ENCODE measurements at places on chromosomes 5 and 9. TPM values are rescaled to one million over a fixed set of nuclear protein-coding genes. Genes with fewer than 3 reads are reported as not detected.

The TAF9 gene
- 75.5 TPM for total RNA-seq

The FSD1L gene
- 9.3 TPM for total RNA-seq

The COL5A1 gene
- 342 TPM for total RNA-seq

The INSL6 gene
- not detected for total RNA-seq

The ATP10B gene
- total RNA-seq = 5.2 TPM

The IL33 gene
- total RNA-seq = 2.0 TPM

The PCA3 gene
- total RNA-seq = not detected

The MAMDC4 gene
- total RNA-seq = 7.9 TPM

The KIF3A gene
- total RNA-seq = 7.0 TPM

The CTNNAL1 gene
- 54.5 TPM for total RNA-seq

The DOLPP1 gene
- 23.8 TPM for total RNA-seq

The LVRN gene
- total RNA-seq = 0.43 TPM

DNA sequence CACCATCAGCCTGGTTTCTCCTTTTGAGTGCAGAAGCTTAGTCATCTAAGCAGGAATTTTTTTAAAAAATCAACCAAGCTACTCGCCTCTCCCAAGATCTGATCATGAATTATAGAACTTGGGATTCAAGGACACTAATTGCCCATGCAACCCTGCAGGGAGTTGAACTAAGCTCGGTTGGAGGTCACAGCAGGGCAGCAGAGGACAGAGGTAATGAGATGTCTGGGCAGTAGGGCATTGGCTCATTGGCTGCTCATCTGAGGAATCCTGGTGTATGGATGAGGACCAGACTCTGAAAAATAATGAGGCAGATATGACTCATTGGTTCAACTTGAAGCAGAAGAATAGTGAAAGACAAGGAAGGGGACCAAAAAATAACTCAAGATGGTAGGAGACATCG lies 111.8 kb upstream of the TLE1 start:
- no peak for DNase-seq
- no peaks in the 10 kb centered on the region for H3K36me3 ChIP-seq
- H3K27me3 ChIP-seq = no peaks in the 10 kb centered on the region
- H3K27ac ChIP-seq = no peak overlapping the region

GRCh38 chr9:132946631-132947295 lies 2.3 kb upstream of the TSC1 start:
- peaks cover 12% of the 10 kb centered on the region for H3K4me1 ChIP-seq
- H3K27ac ChIP-seq = no peak overlapping the region
- peak; percentile 53 for DNase-seq
- H3K36me3 ChIP-seq = no peaks in the 10 kb centered on the region
- H3K4me3 ChIP-seq = no peak overlapping the region

DNA sequence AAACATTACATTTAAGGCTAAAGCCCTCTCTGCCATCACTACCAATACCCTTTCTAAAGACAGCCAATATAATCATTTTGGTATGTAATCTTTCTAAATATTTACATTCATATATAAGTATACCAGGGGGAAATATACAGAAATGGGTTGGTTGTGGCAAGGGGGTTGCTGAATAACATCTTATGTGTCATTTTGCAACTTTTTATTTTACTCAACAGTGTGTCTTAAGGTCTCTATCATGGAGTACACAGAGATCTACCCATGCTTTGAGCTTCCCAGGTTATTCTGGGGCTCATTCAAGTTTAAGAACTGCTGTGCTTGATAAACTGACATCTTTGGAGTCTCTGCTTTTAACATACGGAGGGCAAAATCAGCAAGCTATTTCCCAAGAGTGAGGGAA lies 7.4 kb upstream of the FAT2 start:
- peaks cover 9% of the 10 kb centered on the region for H3K4me1 ChIP-seq
- no peak overlapping the region for H3K4me3 ChIP-seq
- no peaks in the 10 kb centered on the region for H3K27me3 ChIP-seq
- no peak overlapping the region for H3K27ac ChIP-seq

DNA sequence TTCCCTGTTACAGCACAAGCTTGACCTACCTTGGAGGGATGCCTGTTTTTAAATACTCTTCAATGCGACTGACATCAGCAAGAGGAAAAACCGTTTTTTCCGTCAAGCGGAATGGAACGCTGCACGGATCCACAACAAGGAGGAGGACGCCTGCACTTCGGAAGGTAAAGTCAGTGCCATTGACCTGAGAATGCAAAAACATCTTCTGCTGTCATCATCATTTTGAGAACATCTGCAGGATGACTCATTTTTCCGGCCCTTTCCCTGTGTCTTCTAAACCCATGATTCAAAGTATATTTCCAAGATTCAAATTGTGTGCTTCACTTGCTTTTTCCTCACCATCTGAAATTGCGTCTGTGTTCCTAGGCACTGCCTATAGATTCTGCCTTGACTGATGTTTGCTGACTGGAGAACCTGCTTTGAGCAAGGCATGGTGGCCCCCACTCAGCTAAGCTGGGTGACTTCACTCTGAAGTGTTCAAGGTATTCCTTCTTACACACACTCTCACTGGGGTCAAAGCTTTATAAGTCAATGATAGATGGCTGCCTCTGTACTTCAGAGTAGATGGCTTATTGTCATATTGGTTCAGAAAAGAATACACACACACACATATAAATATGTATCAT lies 78.1 kb downstream of the CEMIP2 start:
- H3K36me3 ChIP-seq = no peaks in the 10 kb centered on the region
- no peak for DNase-seq
- no peak overlapping the region for H3K4me3 ChIP-seq
- no peak overlapping the region for H3K27ac ChIP-seq
- no peaks in the 10 kb centered on the region for H3K27me3 ChIP-seq
- H3K4me1 ChIP-seq = no peaks in the 10 kb centered on the region

DNA sequence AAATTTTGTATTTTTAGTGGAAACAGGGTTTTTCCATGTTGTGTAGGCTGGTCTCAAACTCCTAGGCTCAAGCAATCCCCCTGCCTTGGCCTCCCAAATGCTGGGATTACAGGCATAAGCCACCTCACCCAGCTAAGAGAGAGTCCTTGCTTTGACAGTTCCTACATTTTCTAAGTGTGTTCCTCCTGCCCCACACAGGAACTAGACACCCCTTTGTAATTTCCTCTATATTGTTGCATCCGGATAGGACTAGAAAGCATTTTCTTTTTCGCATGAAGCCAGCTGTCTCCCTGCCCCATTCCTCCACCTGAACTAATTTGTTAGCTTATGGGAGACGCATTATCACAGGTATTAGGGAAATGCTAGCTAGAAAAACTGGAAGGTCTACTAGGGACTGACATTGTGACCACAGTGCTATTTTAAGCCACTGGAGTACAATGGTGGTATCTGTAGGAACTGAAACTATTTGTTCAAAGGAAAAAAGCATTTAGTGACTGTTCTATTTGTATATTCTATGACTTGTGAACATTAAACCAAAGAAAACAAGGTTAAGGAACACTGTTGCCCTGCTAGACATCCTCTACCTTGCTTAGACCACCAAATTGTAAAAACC lies 214.1 kb downstream of the SMARCA2 start:
- no peaks in the 10 kb centered on the region for H3K27me3 ChIP-seq
- no peak overlapping the region for H3K4me3 ChIP-seq
- no peaks in the 10 kb centered on the region for H3K36me3 ChIP-seq
- DNase-seq = no peak

- DNase-seq = no peak
- no peaks in the 10 kb centered on the region for H3K36me3 ChIP-seq
- H3K27ac ChIP-seq = no peak overlapping the region
- no peaks in the 10 kb centered on the region for H3K27me3 ChIP-seq
- H3K4me1 ChIP-seq = no peaks in the 10 kb centered on the region
- H3K4me3 ChIP-seq = no peak overlapping the region
Measured at GRCh38 chr5:174937201-174938123, 213.1 kb downstream of the MSX2 start.

DNA sequence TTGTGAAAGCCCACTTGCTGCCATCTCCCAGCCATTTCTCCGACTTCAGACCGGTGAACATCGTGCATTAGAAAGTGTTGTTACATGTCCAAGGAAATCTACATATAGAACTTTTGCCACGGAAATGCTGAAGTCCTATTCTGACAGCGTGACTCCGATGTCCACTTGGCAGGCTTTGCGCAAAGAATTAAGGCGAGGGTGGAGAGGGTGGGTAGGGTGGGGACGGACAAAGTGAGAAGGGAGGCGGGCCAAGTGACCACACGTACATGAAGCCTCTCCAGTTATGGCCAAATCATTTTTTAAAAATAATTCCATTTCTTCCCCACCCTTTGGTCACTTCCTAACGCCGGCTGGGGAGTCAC lies 460 bp upstream of the ACO1 start:
- DNase-seq = no peak
- H3K27me3 ChIP-seq = peaks cover 10% of the 10 kb centered on the region

- H3K36me3 ChIP-seq = no peaks in the 10 kb centered on the region
- no peaks in the 10 kb centered on the region for H3K27me3 ChIP-seq
- no peak for DNase-seq
Measured at GRCh38 chr5:91170266-91170665, 212.9 kb downstream of the ARRDC3 start.

DNA sequence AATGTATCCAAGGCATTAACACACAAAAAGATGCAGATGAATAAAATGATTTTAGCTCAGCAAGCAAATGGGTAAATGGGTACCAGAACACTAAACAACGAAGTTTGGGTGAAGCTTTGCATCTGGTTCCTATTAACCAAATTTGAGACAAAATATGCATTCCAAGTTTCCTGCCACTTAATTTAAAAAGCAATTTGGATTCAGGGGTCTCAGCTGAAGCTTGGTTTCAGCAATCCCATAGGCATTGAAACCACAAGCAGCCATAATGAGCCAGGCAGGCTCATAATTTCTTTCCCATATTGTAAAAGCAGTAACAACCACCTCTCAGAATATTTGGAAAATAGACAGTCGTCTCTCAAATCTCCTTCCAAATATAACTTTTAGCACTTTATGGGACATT lies 138.9 kb downstream of the NXNL2 start:
- H3K27ac ChIP-seq = peak overlapping the region; percentile 68
- no peak overlapping the region for H3K4me3 ChIP-seq
- no peaks in the 10 kb centered on the region for H3K27me3 ChIP-seq
- no peaks in the 10 kb centered on the region for H3K36me3 ChIP-seq
- no peaks in the 10 kb centered on the region for H3K4me1 ChIP-seq
- no peak for DNase-seq

DNA sequence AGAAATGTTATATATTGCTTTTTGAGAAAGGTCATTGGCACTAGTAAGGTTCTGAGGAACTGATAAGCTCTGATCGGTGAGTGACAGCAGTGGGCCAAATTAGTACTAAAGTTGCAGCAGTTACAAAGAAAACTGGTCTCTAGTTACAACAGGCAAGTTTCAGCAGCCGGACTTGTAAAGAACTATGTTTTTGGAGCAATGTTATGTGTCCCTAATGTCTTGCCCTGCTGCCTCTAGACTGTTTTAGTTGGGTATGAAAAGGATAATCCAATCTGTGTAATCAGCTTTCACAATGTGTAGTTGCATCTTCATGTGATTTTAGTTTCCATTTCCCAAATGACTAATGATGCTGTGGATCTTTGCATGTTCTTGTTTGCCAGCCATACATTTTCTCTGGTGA lies 113.5 kb downstream of the CAMK4 start:
- H3K27ac ChIP-seq = no peak overlapping the region
- no peaks in the 10 kb centered on the region for H3K4me1 ChIP-seq
- H3K4me3 ChIP-seq = no peak overlapping the region
- H3K27me3 ChIP-seq = no peaks in the 10 kb centered on the region
- no peak for DNase-seq

GRCh38 chr5:159106569-159107282 lies 7.0 kb upstream of the EBF1 start:
- peaks cover 13% of the 10 kb centered on the region for H3K4me1 ChIP-seq
- no peak overlapping the region for H3K27ac ChIP-seq
- no peaks in the 10 kb centered on the region for H3K36me3 ChIP-seq
- H3K4me3 ChIP-seq = peak overlapping the region; percentile 9
- peaks cover 90% of the 10 kb centered on the region for H3K27me3 ChIP-seq

- no peak for DNase-seq
- peaks cover 2% of the 10 kb centered on the region for H3K4me1 ChIP-seq
- no peaks in the 10 kb centered on the region for H3K36me3 ChIP-seq
- no peak overlapping the region for H3K27ac ChIP-seq
Measured at GRCh38 chr5:96195123-96195522, 233.5 kb upstream of the ELL2 start.

DNA sequence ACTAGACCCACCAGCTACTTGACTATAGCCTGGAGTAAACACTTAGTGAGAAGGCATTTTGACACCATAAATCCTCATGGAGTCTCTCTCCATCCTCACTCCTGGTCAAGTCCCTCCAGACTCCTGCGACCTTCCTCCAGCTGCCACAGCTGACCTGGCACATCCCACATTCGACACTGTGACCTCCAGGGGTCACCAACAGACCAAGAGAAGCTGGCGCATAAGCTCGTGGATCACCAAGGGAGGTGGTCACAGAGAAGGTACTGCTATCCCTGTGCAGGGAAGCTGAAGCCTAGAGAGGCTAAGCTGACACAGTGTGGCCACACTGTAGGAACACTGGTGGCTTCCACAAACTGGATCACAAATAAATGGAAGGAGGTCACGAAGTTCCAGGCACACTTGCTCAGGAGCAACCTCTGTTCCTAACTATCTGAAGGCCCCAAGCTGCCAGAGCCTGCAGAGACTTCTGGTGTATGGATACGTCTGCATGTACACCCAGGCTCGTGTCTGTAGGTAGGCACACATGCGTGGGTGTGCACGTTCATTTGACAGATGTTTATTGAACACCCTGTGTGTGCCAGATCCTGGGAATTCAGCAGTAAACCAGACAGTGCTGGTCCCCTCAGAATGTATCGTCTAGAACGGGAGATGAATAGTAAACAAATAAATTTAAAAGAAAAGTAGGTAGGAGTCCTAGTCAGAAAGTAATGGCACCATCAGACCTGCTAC lies 104.4 kb downstream of the C5orf15 start:
- H3K4me1 ChIP-seq = no peaks in the 10 kb centered on the region
- H3K4me3 ChIP-seq = no peak overlapping the region
- H3K27me3 ChIP-seq = no peaks in the 10 kb centered on the region
- no peak overlapping the region for H3K27ac ChIP-seq
- no peak for DNase-seq

GRCh38 chr5:137441476-137441875 lies 57.6 kb downstream of the SPOCK1 start:
- H3K4me3 ChIP-seq = no peak overlapping the region
- no peaks in the 10 kb centered on the region for H3K36me3 ChIP-seq
- H3K27me3 ChIP-seq = peaks cover 9% of the 10 kb centered on the region

DNA sequence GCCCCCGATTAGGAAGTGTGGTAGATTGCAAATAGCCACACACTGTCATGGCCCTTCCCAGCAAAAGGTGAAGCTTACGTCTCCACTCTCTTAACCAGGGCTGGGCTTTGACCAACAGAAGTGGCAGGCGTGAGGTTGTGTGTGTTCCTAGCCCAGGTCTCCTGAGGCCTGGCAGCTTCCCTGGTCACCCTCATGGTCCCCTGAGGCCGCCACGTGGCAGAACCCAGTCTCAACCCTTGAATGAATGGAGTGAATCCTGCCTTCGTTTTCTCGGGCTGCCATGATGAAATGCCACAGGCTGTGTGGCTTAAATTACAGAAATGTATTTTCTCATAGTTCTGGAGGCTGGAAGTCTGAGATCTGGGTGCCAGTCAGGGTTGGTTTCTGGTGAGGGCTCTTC lies 370.4 kb downstream of the IRX2 start:
- H3K36me3 ChIP-seq = no peaks in the 10 kb centered on the region
- no peak overlapping the region for H3K27ac ChIP-seq
- no peaks in the 10 kb centered on the region for H3K4me1 ChIP-seq
- no peaks in the 10 kb centered on the region for H3K27me3 ChIP-seq

GRCh38 chr9:7095058-7095457 lies 337.3 kb downstream of the KDM4C start:
- no peak overlapping the region for H3K4me3 ChIP-seq
- H3K36me3 ChIP-seq = no peaks in the 10 kb centered on the region
- no peak for DNase-seq
- no peaks in the 10 kb centered on the region for H3K27me3 ChIP-seq
- H3K27ac ChIP-seq = no peak overlapping the region
